ENCODE measurements at places on chromosomes 11 and 22.
A peak's percentile ranks its signal among the peaks of the same experiment; 100 is the strongest.

DNA sequence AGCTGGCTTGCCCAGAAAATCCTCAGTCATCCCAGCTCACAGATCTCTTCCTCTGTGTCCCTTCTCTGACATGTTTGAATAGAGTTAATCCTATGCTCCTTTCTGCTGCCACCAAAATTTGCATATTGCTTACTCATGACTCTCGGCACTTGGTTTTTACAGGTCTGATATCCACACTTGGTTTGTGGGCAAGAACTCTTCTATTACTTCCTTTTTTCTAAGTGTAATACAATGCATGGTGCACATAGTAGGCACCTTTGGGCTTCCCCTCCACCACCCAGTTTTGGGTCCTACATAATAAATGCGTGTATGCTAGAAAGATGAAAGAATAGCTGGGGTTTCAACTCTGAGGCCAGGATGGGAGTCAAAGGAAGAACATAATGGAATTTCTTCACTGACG is 69.7 kb upstream of the GRK3 start:
- DNase-seq = no peak

GRCh38 chr11:61816736-61817455 is at the start of gene FADS1:
FADS1 (minus strand) TSS chr11:61817003; CDS start chr11:61816929, 74 bp downstream.
- peak; percentile 75 for DNase-seq

DNA sequence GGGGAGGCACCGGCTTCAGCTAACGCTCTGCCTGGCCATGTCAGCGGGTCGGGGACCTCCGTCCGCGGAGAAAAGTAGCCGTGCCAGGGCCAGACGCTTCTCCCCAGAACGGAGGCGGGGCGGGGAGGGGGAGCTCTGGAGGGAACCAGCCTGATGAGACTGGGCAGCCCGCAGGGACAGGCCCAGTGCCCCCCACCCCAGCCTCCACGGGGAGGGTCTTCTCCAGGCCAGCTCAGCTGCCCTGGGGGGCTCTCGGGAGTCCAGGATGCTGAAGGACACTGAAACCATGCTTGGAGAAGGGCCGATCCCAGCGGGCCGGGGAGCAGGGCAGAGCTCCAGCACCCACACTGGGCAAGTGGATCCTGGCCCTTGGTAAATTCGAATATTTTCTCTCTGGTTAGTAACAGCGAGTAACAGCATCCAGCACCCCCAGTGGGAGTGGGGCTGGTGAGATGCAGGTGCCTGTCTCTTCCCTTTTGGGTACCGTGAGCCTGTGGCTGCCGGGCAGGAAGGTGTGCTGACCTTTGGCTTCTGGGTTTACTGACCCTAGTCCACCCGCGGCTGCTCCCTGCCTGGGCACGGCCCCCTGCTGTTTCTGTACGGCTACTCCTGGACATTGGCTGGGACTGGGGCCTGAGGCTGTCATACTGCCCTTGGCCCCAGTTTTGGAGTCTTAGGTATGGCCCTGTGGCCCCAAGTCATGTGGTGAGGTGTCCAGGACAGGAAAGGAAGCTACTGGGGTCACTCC is 35.8 kb downstream of the GRAMD4 start:
- no peak for DNase-seq

DNA sequence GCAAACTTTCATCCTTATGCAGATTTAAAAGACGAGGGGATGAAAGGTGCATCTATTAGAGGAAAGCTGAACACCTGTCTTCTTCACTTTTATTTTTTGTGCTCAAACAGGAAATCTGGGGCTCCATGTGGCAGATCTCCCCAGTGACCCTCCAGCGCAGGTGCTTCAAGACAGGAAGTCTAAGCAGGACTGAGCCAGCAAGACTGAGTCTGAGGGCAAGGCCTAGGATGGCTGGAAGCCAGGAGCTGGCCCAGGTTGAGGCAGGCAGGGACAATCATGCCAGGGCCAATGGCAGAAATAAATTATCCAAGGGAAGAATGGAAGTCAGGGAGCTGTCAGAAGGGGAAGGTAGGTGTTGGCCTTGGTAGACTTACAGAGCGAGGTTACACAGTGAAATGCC is 101.1 kb upstream of the SPON1 start:
- DNase-seq = no peak

DNA sequence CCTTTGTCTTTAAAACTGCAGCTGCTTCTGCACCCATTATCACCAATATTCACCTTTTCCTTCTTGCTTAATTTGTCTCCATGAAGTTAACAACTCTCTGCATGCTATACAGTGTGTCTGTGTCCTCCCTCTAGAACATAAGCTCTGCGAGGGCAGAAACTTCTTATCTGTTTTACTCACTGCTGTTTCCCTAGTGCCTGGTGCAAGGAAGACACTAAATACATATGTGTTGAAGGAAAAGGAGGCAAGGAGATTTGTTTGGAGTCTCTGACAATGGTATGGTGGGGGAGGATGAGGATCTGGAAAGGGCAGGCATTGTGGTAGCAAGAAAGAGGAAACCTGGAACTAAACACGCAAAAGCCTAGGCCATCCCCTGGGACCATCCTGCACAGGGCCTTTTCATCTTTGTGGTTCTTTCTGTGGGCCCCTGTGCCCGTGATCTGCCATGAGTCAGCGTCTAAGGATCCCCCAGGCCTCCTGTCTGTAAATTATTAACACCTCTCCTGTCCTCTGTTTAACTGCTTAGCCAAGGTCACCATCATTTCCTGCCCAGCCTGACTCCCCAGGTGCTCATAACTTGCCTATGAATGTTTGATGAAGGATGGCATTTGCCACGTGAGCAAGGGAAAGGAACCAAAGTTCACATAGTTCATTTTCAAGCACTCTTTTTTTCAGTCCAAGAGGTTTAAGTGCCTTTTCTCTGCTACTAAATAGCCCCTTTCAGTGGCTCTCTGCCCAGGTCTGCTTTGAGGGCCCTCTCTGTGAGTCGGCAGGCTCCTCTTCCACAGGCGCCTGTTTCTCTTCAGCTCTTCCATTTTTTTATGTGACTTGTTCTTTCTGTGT is 131.1 kb downstream of the RASSF10 start:
- no peak for DNase-seq

DNA sequence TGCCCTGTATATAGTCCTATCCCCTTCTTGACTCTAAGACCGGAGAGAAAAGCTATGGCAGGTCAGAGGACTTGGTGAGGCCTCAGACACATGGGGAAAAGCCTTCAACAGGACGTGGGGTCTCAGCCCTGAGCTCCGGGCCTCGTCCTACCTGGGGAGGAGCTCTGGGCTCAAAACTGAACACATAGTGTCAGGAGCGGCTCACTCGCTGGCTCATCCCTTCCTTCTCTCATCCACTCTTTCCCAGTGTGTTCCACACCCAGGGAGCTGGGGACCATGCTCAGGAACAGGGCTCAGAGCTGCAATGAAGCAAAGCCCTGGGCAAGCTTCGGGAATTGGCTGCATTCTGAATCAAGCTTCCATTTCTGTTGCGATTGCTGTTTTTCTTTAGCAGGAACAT is 14.5 kb downstream of the ADAMTS15 start:
- DNase-seq = no peak

DNA sequence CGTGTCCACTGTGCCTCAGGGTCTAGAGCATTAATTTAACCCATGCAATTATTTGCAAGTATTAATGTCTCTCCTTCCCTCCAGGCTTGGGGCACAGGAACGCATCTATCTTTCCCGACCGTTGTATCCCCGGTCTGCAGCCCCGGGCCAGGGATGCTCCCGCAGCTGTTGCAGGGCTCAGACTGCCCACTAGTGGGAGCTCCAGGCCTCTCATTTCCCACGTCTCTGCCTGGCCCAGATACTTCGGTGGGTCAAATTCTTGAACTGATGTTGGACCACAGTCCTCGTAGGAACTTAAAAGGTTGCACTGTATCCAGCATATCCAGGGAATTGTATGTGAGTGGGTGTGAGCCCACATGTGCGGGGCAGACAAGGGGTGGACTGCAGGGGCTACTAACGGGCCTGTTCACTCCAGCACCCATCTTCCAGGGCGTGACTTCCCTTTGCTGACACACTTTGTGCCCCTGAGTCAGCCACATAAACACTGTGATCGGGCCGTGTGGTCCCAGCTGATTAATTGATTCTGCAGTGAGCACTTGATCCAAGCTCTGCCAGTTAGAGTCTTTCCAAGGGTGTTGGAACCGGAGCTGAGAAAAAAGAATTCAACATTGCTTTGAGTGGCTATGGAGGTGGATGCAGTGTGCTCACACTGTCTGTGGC is 451.3 kb downstream of the TBC1D22A start:
- peak; percentile 46 for DNase-seq

- no peak for DNase-seq
These were observed 324.0 kb upstream of the PLET1 start for GRCh38 chr11:112584672-112585071.

DNA sequence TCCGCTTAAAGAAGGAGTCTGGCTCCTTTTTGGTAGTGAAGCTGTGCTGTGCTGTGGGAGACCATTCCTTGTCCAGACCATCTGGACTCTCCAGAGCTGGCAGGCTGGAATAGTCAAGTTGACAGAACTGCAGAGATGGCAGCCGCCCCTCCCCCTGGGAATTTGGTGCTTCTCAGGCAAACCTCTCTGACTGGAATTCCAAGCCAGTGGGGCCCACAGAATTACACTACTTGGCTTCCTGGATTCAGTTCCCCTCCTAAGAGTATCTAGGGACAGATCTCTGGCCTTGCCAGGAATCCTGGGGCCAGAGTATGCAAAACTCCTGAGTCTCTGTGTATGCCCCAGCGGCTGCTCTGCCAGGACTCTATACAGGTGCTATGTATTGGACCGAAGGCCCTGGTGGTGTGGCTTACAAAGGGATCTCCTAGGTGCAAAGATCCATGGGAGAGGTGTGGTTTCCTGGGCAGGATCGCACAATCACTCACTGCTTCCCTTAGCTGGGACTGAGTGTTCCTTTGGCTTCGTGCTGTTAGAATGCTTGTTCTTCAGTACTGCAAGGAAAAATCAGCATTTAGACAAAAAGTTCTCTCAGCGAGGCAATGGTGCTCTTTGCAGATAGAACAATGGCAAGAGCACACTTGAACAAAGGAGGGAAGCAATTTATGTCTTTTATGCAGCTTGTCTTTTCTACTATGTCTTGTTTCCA is 86.8 kb downstream of the PRMT3 start:
- DNase-seq = no peak

GRCh38 chr11:31827455-31828206 is 16.5 kb upstream of the PAX6 start:
- DNase-seq = no peak

DNA sequence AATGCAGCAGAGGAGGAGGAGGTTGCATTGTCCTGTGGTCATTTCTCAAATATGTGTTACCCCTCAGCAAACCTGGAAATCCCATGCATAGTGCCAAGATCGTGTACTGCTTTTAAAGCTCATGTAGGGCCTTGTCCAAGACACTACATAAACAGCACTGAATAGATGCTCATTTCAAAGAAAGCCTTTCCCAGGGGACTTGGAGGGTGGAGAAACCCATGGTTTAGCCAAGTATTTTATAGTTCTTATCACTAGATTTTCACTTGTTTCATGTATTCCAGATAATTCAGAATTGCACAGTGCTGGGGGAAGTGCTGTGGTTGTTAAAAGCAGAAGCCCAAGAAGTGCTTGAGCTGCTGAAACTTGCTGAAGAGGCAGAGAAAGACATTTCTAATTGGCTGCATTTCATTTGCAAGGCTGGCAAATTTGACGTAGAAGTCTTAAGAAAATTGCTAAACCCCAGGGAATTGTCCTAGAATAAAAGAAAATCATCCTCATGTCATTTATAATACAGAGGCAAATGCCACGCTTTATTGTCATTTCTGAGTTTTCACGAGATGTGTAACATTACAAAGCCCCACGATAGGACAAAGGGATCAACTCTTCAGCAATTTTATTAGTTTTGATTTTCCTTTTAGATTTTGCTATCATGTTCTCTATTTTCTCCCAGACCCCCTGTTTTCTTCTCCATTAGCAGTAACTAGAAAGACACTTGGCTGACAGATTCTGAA is 20.1 kb downstream of the CSRP3 start:
- no peak for DNase-seq

- DNase-seq = no peak
These were observed 118.3 kb downstream of the CD44 start for GRCh38 chr11:35257281-35257680.

- peak; percentile 13 for DNase-seq
These were observed 29.7 kb upstream of the DDX6 start for GRCh38 chr11:118820412-118821357.

DNA sequence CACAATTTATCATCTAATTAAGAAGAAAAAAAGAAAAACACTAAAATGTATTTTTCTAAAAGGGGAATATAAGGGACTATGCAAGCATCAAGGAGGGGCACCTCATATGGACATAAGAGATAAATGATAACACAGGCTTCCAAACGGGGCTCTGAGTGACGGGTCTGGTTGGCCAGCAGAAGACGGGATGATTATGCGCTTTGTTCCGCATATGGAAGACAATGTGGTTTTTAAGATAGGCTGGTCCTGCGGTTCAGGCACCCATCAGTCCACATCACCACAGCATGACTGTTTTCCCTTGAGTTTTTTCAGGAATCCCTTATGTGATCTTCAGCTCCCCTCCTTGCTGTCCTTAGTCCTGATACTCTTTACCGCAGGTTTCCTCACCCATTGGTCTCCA is 404.6 kb downstream of the OPCML start:
- no peak for DNase-seq

- no peak for DNase-seq
These were observed 3.3 kb downstream of the DGCR8 start for GRCh38 chr22:20083157-20083890.
